Stimulated activated CD8-positive, alpha-beta memory T cell treated with anti-CD3 and anti-CD28 coated beads, Interleukin-7, amount 100 ng/mL, for 24 hours (primary cell): ENCODE measurements at places on chromosomes 3 and 15.

- no peak for DNase-seq
Measured at GRCh38 chr3:109784285-109784684, 446.9 kb upstream of the DPPA4 start.

- DNase-seq = no peak
Measured at GRCh38 chr15:96311956-96312294, 18.6 kb upstream of the NR2F2 start.

DNA sequence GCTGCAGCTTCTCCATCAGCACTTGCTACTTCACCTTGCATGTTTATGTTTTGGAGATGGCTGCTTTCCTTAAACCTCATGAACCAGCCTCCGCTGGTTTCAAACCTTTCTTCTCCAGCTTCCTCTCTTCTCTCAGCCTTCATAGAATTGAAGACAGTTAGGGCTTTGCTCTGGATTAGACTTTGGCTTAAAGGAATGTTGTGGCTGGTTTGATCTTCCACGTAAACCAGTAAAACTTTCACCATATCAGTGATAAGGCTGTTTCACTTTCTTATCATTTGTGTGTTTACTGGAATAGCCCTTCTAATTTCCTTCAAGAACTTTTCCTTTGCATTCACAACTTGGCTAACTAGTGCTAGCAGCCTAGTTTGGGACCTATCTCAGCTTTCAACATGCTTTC is 11.7 kb upstream of the GNAT1 start:
- no peak for DNase-seq

DNA sequence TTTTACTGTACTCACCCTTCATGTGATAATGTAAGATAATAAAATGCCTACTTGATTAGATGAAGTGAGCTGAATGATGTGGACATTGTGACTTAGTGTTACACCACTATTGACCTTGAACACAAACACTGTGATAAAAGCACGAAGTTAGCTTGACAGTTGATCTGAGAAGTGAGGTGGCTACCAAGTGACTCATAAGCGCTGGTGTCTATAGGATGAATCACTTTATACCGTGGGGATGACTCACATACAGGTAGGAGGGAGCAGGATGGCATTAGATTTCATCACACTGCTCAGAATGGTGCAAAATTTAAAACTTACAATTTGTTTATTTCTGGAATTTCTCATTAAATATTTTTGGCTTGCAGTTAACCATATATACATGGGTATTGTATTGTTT is 174.7 kb upstream of the CNTN3 start:
- no peak for DNase-seq

DNA sequence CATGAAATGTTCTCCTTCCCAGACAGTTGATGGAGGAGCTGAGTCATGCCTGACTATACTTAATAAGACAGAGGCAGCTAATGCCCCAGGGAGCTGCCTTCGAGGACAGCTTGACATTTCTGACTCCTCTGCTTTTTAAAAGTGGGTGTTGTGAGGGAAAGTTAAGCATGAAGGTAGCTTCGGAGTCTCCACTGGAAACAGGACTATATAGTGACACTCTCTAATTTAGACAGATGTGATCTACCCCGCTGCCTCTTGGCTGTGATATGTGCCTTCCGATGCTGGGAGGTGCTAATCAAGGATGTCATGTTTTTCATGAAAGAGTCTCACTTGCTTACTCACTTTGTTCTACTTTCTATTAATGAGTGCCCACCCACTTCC is 72.7 kb downstream of the IL1RAP start:
- no peak for DNase-seq

DNA sequence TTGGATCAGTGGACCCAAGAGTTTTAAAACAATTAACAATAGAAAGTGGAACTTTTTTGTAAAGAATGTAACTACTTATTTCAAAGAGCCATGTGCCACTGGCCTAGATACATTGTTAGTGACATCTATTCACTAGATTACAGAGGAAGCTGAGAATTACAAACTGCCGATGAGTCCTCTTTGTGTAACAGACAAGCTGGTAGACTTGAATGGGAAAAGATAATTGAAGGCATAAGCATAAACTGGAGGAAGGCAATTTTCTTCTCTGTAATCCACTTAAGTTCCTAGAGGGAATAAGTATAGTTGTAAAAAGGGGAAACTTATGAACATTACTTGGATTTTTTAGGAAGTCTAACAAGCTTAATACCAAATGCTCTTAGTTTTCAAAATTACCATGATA is 15.1 kb downstream of the THUMPD3 start:
- DNase-seq = no peak

GRCh38 chr15:68679961-68680371 is 101.2 kb downstream of the CORO2B start:
- DNase-seq = no peak

DNA sequence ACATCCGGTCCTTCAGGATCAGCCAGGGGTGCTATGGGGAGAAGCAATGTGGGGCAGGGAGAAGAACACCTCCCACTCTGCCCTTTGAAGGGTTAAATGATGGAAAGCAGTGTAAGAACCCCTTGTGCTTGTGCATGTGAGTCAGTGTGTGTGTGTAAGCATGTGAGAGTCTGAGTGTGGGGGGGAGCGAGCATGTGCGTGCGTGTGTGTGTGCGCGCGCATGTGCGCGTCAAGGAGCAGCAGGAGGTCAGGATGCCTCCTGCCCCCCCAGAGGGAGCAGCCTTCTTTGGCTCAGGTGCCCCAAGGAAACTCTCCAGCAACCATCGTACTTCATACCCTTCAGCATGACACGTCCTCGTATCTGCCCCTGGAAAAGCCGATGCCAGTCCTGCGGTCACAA is 30.3 kb downstream of the GALNT15 start:
- no peak for DNase-seq

- DNase-seq = peak; percentile 41
Measured at GRCh38 chr15:68553994-68554720, 24.6 kb upstream of the CORO2B start.

DNA sequence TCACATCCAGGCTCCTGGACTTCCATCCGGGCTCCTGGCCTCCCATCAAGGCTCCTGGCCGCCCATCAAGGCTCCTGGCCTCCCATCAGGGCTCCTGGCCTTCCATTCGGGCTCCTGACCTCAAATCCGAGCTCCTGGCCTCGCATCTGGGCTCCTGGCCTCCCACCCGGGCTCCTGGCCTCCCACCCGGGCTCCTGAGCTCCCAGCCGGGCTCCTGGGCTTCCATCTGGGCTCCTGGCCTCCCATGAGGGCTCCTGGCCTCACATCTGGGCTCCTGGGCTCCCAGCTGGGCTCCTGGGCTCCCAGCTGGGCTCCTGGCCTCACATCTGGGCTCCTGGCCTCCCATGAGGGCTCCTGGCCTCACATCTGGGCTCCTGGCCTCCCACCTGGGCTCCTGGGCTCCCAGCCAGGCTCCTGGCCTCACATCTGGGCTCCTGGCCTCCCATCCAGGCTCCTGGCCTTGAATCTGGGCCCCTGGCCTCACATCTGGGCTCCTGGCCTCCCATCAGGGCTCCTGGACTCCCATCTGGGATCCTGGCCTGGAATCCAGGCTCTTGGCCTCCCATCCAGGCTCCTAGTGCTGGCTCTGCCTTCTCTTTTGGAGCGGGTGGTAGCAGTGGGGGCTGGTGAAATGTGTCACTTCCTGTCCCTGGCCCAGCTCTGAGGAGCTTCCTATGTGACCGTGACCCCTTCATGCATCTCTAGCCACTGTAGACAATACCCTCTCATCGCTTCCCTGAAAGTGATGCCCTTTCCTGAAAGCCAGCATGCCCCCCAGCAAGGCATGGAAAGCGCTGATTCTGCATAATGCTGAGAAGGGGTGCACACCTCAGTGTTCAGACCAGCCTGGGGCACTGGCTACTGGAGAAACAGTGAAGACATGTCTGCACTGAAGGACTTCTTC is 62.7 kb upstream of the BLM start:
- DNase-seq = no peak

- DNase-seq = no peak
Measured at GRCh38 chr3:105877336-105877910, 8.6 kb upstream of the CBLB start.

- DNase-seq = no peak
Measured at GRCh38 chr15:94272251-94272898, 41.0 kb downstream of the MCTP2 start.

- DNase-seq = no peak
Measured at GRCh38 chr3:149547413-149547812, 72.9 kb downstream of the TM4SF4 start.

DNA sequence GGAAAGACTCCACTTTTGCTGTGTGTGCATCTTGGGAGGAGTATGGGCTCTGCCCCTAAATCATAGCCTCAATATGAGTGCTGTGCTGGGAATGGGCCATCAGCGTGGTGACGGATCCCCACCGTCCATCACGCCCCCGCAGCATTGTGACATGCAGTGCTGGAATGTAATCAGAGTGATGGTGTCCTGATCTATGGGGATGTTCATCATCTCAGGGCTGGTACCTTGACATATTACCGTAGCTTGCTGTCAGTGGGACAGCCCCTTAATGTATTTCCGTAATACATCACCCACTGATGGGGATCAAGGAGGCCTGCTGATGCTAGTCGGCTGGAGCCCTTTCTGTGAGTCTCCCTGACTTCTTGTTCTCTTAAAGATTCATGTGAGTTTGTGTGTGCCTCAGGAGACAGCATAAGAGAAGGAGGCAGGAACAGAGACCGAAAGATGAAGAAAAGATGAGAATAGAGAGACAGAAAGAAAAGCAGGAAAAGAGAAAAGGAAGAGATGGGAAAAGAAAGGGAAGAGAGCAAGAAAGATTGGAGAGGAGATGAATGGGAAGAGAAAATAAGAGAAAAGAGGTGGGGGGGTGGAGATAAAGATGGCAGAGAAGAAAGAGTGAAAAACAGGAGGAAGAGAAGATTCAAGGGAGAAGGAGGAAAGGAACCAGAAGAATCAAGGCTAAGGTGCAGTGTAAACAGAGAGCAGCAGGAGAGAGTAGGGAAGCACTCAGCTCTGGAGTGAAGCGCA is 183.7 kb downstream of the RPLP1 start:
- DNase-seq = no peak

GRCh38 chr3:17974206-17974841 is 231.9 kb upstream of the TBC1D5 start:
- DNase-seq = no peak

DNA sequence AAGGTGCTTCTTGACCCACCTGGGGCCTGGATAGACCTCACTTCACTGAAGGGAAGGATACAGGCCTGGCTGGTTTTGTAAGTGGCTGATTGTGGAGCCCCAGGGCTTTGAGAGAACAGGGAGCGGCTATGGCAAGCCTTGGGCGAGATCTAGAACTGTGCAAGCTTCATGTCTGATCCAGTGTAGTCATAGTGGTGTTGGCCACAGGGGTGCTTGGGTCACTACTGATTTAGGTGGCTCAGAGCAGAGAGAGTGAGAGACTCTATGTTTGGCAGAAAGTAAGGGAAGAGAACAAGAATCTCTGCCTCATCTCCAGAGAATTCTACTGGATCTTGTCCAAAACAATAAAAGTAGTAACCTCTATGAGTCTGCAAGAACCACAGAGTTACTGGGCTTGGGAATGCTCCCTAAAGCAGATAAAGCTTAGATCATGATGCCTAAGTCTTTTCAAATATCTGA is 394.2 kb upstream of the EPHA3 start:
- no peak for DNase-seq

- no peak for DNase-seq
Measured at GRCh38 chr15:42032376-42033213, 11.8 kb upstream of the PLA2G4E start.

- no peak for DNase-seq
Measured at GRCh38 chr3:187739094-187739560, 6.1 kb downstream of the BCL6 start.

DNA sequence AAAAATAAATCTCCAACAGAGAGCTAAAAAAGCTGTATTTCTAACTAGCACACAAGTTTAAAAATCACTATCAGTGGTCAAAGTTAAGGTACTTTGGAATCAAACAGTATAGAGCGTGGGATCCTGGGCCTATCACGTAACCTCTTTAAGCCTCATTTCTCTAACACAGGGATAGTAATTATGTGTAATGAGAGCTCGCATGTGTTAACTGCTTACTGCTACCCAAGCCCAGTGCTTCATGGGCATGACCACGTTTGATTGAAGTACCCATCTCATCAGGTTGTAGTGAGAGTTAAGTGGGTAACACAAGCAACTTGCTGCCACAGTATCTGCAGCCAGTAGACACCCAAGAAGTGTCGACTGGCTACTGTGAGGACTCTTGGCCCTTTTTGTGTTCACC is 28.2 kb upstream of the NOX5 start:
- DNase-seq = no peak

DNA sequence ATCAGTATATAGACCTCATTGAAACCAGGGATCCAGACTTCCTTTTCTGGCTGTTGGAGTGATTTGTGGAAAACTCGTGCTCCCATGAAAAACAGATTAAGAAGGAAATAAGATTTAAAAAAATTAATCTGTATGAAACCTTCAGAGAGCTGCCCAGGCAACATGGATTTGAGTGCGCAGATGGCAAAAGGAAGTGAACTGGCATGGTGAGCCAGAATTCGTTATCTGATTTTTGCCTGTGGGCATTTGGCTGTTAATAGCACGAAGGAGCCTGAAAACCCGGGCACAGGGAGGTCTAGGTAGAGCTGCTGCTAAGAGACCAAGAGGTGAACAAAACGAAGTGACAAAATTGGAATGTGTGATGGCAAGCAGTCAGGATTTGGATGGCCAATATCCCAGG is 19.1 kb upstream of the SPINK8 start:
- DNase-seq = no peak

GRCh38 chr3:159765030-159765859 is 223.4 kb upstream of the IL12A start:
- DNase-seq = no peak
